Posterior cingulate gyrus (tissue), 11 donors: ENCODE measurements at places on chromosomes 7 and 10.

GRCh38 chr7:137254766-137255165 is 88.8 kb downstream of the PTN start:
- DNase-seq, result no peak

- peak; percentile 78 for DNase-seq
Measured at GRCh38 chr10:114821293-114821914, at the start of gene FHIP2A. TSS of gene FHIP2A (plus strand) at chr10:114821780. CDS start at chr10:114822079, 299 bp downstream.

DNA sequence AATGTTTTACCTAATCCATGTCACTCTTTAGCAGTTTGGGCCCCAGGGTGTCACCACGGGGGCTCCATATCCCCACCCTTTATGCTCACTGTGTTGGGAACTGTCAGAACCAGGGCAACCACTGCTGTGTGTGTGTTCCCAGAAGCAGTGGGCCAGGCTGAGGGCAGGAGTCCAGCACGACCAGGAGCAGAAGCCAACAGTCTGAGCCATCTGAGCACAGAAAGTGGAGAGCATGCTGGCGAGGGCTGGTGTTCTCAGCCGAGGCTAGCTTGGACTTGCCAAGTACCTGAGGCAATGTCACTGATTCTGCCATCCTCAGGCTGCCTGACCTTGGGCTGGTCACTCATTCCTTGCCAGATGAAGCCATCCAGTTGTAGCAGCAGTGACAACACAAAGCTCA is 285.0 kb downstream of the BMPER start:
- peak; percentile 69 for DNase-seq

- DNase-seq, result no peak
Measured at GRCh38 chr7:104926601-104927041, 87.4 kb upstream of the KMT2E start.

DNA sequence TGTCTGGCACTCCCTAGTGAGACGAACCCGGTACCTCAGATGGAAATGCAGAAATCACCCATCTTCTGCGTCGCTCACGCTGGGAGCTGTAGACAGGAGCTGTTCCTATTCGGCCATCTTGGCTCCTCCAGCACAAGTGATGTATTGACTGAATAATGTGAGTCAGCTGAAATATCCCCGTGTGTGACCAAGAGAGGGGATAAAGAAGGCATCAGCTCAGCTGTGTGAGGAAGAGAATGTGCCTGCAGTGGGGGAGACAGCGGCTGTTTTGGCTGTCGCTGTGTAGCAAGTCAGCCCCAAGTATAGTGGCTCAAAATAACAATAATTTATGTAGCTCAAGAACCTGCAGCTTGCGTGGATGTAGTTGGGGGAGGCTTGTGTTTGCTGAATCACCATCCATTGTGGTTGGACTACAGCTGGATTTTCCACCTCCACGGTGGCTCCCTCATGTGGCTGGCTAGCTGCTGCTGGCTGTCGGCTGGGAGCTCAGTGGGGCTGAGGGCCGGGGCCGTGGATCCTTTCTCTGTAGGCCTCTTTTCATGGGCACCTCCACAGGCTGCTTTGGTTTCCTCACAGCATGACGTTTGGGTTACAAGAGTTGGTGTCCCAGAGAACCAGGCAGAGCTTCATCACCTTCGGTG is 434.5 kb downstream of the CCSER2 start:
- DNase-seq, result no peak

DNA sequence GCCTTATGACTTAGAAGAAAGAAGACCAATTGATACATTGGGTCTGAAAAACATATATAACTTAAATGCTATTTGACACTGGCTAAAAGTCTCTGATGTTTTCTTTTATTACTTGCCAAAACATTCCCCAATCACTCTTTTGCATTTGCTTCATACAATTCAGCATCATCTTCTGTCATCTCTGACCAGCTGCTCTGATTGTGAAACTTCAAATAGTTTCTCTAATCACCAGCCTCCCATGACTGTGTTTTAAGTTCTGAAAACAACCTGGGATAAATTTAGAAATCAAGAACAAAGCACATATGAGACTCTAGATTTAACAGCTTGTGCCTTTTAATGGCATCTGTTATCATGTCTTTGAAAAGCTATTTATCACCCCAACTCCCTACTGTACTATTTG is 208.4 kb upstream of the KCND2 start:
- DNase-seq, result no peak

GRCh38 chr7:22442187-22442881 is 57.7 kb downstream of the STEAP1B start:
- DNase-seq, result no peak

GRCh38 chr10:62109587-62110293 is 158.9 kb downstream of the RTKN2 start:
- DNase-seq, result no peak

DNA sequence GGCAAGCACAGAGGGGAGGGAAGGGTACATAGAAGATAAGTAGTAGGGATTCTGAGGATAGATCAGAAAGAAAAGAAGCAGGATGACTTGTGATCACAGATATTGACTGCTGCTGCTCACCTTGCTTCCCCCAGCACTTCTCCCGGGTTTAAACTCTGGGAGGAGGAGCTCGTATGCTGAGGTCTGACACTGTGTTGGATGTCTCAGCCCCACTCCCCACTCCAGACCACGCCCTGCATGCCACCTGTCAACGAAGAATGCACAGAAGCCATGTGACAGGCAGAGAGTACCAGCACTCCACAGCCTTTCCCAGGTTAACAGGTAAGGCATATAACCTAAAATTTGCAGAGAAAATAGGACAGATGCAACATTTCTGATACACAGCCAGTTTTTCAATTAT is 388.9 kb downstream of the TNS3 start:
- DNase-seq, result no peak

DNA sequence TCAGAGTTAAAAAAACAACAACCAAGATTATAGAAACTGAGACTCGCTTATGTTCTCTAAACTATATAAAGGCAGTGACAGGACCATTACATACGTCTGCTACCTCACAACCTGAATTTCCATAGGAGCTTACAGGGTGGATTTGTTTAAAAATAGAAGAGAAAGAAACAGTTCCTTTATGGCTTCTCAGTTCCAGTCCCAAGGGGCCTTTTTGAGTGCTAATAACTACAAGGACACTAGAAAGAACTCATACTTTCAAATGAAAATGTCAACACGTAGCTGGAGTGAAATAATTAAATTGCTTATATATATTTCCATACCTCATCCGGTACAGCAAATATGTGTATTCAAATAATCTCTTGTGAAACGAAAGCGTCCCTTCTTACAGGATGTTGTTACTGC is 19.7 kb downstream of the TSPAN12 start:
- DNase-seq, result no peak

DNA sequence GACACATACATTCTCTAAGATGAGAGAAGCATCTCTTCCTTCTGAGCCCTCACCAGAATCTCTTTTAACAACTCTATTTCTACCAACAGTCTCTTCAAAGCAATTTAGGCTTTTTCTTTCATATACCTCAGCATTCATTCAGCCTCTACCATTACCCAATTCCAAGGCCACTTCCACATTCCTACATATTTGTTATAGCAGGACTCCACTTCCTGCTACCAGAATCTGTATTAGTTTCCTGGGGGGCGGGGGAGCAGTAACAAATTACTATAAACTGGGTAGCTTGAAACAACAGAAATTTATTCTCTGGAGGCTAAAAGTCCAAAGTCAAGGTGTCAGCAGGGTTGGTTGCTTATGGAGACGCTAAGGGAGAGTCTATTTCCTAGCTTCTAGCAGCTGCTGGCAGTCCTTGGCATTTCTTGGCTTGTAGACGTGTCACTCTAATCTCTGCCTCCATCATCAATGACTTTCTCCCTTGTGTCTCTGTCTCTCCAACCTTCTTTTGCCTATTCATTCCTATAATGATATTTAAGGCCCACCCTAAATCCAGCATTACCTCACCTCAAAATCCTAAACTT is 7.4 kb downstream of the PRPS1L1 start:
- no peak for DNase-seq

DNA sequence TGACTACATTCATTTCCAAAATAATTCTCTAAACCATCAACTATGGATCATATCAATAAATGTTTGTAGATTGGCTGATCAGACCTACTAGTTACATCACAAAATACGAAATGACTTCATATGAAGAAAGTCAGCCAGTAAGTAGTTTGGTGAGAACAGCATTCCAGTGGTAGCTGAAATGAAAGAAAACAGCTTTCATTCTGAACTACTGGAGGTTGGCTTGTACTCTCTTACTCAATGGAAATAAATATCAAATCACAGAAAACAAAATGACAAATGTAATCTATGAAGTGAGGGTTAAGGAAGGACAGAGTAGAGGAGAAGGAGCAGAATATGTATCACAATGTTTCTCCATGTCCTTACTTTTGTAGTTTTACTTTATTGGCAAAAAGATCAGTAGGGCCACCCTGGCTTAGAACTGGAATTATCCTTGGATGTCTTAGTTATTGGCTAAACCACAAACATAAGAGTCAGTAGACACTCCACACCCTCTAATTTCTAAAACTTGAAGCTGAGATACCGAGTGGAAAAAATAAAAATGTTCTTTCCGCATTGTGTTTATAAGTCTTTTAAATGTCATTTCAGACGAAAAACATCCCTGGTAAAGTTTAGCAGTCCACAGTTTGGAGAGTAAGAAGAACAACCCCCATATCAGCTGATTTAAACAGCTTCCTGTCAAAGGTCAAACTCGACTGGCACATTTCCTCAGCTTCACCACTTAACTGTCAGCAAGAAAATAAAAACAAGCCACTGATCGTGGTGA is 74.0 kb upstream of the DGKI start:
- no peak for DNase-seq

DNA sequence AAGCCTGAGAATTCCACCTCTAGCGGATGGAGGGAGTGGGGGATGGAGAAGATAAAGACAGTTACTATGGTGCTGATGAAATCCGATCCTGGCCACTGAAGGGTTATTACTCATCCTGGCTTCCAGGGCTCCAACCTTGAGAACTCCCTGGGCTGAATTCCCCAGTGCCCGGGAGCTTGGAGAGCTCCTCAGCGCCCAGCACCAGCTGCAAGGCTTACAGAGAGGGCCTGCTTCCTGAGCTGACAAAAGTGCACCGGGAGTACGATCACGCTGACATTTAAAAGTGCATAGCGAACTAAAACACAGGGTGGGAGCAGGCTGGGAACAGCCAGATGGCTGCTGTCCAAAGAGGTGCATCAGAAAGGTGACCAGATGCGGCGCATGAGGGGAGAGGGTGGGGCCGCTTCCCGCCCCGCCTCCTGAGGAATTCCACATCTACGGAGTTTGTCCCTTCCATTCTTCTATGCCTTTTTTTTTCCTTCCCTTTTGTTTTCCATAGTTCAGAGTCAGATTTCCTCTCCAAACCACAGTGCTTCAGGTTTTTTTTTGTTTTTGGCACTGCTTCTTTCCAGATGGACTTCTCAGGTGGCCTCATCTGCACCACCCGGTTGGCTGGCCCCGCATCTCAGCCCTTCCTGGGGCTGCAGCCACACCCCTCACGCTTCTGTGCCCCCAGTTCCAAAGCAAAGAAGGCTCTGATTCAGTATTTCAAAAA is 62.4 kb upstream of the MKRN1 start:
- DNase-seq, result peak; percentile 40

DNA sequence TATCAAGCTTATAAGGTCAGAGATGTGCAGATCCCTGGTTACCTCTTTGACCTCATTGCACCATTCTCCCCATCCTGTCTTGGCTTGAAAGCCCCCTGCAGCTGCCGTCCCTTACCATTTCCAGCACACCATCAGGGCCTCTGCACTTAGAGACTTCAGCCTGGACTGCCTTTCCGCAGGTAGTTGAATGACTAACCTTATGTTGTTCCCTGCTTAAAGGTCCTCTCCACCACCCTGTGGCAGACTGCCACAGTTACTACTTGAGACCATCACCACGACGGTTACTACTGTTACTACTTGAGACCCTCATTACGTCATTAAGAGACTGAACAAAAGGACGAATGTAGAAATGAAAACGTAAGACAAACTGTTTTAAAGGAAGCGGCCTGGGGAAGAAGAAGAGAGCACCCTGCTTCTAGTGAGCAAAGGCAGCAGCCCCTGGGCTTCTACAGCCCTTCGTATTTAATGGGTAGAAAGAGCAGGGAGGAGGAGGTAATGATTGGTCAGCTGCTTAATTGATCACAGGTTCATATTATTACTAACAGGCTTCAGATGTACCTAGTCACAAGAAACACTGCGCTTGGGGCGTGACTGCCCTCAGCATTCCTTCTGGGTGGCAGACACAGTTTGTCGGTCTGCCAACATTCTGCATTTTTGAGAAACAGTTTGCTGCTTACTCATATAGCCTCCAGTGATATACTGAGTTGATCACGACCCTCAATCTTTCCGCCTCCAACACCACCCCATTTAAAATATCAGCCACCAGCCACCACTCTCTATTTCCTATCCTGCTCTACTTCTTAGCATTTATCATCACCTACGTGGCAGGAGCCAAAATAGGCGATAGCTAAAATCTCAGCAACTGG is 74.1 kb upstream of the PARD3 start:
- DNase-seq, result no peak

DNA sequence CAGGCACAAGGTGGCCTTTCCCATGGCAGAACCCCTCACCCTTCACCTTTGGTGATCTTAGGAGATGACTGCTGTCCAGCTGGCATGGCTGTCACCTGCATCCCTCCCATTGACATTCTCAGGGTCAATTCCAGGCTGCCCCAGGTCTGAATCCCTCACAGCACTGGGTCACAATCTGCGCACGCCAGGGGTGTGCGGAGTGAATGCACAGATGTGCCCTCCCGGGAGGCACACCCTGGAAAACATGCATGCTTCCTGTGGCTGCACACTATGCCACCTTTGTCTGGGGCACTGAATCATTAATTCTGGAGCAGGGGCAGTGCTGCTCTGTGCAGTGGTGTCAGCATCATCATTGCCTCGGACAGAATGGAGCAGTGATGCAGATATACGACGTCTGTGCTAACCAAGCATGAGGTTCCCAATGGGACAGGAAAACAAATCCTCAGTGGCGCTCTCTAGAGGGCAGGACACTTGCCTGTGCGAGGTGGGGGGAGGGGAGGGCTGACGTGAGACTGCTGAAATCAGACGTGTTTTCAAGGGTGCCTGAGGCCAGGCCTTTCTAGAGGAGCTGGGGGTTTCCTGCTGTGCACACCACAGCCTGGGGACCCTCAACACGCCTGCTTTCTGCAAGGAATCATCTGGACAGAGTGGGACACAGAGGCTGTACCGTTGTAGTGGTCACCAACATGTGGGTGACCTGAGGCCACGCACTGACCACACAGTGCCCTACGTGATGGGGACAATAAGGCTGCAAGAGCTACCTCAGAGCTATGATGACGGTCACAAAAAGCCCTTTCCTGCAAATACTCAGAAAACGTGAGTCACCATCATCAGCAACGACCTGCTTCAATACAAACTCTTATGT is 77.9 kb downstream of the HIPK2 start:
- DNase-seq, result no peak
